ENCODE measurements at places on chromosomes 2 and 18.

DNA sequence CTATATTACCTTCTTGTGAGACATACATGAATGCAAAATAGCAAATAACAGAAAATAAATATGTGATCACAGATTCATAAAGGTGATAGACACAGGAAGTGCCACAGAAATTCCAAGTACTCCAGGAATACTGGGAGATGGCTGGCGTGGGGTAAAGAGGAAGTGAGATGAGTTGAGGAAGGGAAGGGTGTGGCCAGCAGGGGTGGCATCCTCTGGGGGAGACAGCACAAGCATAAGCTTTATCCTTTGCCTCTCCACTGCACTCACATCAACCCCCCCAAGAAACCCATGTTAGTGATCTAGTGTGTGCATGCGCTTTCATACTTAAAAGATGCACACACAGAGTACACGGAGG is 94.8 kb upstream of the B3GNT7 start:
- no peak for DNase-seq

DNA sequence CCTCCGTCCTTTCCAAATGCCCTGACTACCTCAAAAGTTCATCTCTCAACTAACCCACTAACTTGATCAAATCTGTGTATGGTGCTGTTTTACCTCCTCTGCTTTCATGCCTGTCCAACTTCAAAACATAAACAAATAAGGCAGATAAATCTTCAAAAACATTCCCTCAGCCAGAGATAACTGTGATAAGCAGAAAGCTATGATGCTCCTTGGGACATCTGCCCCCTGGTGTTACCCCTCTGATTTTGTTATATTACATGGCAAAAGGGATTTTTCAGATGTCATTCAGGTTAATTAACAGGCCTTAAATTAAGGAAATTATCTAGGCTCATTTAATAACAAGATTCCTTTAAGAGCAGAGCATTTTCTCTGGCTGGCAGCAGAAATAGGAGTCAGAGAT is 810.8 kb upstream of the CHAC2 start:
- DNase-seq: no peak

DNA sequence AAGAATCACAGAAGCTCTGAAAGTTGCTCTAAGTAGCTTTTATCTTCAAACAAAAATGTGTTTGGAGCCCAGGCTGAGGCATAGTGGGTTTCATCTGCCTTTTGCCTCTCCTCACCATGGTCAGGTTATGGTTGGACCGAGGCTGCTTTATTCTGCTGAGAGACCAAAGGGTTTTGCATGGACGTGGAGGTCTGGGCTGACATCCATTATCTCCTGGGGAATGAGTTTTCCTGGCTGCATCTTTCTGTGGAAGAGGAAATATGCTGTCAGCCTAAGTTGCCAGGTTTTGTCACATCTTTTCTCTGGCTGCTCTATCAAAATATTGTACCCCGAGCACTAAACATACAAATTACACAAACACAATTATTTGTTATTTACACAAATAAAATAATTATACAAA is 223.2 kb downstream of the LDLRAD4 start:
- DNase-seq: no peak

DNA sequence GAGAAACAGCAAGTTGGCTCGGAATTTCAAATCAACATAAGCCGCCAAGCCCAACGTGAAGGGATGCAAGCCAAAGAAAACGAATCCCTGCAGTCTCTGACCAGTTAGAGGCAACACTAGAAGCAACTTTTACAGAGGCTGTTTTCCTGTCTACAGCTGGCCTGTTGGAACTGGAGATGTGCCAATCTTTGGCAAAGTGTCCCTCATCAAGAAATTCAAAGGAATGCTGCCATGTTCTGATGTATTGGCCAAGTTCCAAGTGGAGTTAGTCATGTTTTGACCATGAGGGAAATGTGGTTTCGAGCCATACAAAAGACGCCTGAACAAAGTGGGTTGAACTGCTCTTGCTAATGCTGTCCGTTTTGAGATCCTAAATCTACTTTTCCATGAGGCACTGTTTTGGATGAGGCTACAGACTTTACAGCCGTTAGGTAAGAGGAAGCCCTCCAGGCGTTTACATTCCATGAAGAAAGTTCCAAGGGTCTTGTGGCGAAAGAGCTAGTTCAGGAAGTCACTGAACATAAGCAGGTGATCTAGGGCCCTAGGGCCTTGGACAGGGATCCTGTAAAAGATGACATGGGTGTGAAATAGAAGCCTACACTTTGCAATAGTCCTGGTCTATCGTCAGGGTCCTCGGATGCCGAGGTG is 140.7 kb upstream of the PXDN start:
- DNase-seq: no peak

DNA sequence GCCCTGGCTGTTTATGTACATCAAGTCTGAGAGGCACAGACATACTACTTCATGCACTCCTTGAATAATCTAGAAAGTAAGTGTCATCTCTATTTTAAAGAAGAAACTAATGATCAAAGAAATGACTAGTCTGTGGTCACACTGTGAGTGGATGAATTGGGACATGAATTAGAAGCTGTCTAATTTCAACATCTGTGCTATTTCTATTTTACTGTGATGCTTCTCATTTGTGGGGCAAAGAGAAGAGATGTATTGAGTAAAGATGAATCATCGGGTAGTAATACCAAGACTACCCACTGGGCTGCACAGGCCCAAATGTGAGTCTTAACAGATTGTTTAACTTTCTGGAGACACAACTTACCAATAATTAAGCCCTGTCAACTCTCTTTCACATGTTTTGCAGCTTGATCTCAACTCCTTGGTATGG is 42.4 kb upstream of the MTIF2 start:
- DNase-seq: peak; percentile 8

DNA sequence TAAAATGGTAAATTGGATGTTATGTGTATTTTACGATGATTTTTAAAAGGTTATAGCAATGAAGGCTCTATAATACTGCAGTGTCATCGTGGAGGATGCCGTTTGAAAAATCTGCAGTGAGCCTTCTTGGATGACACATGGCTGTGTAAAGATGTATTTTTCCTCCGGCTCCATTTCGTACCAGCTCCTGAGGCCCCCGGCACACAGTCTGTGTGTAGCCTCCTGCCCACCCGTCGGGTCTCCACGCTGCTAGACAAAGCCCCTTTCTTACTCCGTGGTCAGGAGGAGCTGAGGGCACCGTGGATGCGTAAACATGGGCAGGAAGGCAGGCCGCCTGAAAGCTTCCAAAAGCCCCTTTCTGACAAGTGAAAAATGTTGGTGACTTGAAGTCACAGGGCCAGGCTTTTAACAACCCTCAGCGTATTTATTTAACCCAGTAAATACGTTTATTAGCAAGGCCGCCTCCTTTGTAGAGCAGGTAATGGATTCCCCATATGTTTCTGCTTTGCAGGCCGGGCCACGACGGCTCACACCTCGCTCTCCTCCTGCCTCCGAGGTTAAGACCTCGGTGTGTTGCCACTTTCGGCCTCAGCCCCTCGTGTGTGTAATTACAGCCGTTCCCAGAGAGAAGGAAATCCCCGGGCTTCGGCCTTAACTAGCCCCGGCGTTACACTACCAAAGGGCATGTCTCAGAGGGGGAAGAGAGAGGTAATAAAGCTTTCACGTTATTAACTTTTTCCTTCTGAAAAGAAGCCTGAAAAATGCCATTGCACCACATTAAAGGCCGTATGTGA is 72.8 kb downstream of the DDX1 start:
- no peak for DNase-seq

DNA sequence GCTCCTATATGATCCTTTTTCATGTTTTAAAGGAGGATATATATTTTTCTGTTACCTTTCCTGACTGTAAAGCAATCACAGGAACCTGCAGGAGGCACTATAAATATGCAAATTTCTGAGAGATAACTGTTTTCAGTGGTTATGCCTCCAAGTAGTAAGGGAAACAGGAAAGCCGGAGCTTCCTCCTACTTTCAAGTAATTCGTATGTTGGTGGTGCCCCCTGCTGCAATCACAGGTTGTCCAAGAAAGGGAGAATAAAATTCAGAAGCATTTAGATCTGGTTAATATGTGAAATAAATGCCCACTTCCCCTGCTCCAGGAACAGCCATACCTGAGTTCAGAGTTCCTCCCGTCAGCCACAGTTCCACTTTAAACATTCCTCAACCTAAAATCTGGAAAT is 12.0 kb upstream of the BCL11A start:
- DNase-seq: no peak

GRCh38 chr2:10019174-10019573 is 24.2 kb upstream of the KLF11 start:
- no peak for DNase-seq

DNA sequence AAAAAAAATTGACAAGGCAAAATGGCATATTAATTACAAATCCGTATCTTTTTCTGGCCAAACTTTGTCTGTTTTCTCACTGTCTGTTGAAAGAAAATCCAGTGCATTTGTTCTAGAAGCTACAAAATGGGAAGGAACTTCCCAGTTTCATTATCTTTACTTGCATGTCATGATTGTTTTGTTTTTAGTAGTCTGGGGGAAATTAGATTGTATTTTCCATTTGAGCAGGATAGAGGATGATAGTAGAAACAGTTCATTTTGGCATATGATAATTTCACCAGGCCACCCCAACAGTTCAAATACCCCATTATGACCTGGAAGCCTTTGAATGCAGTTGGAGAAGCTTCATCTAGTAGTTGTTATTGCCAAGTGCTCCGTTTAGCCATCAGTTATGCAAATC is 77.5 kb upstream of the RANBP2 start:
- DNase-seq: no peak

- no peak for DNase-seq
These were observed 301.3 kb upstream of the GALNT5 start for GRCh38 chr2:156956161-156956560.

DNA sequence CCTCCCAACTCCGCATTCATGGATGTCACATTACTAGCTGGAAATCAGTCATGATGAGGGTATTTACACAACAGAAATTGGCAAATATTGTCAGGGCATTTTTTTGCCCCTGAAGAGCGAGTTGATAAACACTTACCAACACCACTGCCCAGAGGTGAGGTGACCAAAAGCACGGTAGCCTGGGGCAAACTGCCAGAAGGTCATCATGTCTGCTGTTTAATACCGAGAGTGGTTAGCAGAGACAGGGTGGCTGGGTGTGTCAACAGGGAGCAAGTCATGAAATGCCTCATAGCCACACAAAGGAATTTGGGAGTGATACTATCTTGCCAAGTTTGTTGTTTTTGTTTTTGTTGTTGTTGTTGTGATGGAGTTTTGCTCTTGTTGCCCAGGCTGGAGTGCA is 37.0 kb upstream of the EPC2 start:
- no peak for DNase-seq

GRCh38 chr2:101812226-101812625 is 114.7 kb downstream of the MAP4K4 start:
- DNase-seq: no peak

DNA sequence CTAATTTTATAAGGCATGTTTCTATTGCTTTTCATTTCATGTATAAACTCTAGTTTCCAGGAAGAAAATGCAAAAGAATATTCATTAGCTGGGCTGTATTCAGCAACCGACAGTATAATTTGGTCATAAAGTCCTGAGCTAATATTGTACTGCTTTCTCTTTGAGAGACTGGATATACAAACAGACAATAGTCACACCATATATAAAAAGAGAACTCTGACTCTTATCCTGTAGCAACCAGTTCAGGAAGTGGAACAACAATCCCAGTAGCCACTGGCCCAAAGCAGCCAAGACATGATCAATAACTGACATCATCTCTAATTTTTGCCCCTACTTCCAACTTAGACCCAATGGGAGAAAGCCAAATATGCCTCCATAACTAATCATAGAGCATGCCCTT is 160.8 kb downstream of the FSIP2 start:
- no peak for DNase-seq

DNA sequence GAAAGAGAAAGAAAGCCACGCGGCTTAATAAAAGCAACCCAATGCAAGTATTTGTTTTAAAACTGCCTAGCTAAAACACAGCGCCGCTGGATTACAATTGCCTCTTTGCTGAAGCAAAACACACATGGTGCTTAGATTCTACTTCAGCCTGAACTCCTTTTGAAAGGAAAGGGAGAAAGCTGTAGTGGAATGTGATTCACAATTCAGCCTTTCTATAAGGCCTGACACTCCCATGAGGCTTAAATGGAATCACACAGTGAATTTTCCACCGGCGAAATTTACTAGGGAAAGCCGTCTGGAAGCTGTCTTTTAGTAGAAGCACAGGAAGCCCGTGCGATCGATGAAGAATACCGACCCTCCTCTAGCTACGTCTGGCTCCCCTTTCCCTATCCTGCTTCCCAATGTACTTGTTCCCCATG is 348.0 kb downstream of the DLGAP1 start:
- no peak for DNase-seq

GRCh38 chr2:223047260-223047761 is 4.7 kb upstream of the KCNE4 start:
- no peak for DNase-seq
